ENCODE measurements at places on chromosomes 6 and 20.

DNA sequence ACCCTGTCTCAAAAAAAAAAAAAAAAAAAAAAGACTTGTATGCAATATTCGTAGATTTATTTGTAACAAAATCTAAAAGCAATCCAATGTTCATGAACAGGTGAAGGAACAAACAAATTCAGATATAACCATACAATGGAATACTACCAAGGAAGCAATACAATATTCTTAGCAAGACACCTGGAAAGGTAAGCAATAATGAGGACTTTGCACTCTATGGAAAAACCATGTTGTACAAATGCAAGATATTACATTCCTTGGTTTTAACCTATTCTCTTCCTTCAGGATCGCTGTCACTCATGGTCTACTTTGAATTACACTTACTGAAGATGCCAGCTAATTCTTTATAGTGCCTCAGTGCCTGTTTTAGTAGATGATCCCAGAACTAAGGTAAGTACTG is 14.7 kb upstream of the ADGRF1 start:
- H3K36me3 ChIP-seq: no peaks in the 10 kb centered on the region
- H3K4me1 ChIP-seq: no peaks in the 10 kb centered on the region
- no peak for DNase-seq
- no peaks in the 10 kb centered on the region for H3K27me3 ChIP-seq
- no peak overlapping the region for H3K27ac ChIP-seq

DNA sequence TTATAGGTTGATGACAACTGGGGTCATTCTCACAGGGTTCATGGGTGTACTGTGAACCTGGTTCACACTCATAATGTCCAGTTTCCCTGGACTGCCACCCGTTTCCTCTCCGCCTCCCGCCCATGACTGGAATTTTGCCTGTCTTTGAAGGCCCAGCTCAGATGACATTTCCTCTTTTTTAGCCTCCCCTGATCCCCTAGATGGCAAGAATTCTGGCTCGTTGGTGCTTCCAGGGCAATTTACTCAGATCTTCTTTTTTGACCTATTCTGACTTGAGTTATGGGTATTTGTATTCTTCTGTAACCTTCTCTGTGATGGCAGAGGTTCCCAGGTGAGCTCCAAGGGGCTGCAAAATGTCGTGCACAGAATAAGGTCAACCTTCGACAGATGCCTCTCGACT is 5.7 kb upstream of the CITED2 start:
- no peaks in the 10 kb centered on the region for H3K4me1 ChIP-seq
- no peak overlapping the region for H3K27ac ChIP-seq
- H3K27me3 ChIP-seq: no peaks in the 10 kb centered on the region
- H3K4me3 ChIP-seq: no peak overlapping the region
- no peak for DNase-seq

DNA sequence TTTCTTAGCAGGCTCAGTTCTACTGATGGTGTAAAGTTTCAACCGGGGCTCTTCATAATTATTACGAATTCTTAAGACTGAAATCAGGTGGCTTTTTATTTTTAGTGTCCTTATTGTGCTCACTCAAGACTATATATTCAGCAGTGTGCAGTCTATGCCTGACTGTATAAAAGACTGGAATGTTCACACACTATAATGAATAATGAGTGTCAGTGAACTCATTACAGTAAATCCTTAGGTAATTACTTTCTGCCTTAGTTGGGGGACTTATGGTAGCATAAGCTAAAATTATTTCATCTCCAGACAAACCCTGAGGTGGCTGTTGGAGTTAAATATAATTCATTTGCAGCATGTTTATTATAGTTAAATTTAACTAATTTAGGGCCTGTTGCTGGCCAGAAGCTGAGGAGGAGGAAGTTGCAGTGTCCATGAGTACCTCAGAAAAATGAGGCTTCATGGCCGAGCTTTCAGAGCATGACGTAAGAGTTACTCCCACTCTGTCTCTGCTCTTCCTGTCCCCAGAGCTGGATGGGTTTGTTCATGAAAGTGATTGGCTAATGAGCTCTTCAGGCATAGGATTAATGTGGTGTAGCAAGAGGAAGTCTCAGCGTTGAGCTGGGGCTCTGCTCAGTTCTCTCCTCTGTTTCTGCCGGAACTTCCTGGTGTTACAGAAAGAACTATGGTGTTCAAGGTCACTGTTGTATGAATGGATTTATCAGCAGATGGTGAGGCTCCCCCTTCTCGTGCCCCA is 335.7 kb downstream of the NRN1 start:
- no peak for DNase-seq
- H3K27ac ChIP-seq: no peak overlapping the region
- peaks cover 5% of the 10 kb centered on the region for H3K4me1 ChIP-seq
- H3K27me3 ChIP-seq: no peaks in the 10 kb centered on the region
- H3K36me3 ChIP-seq: no peaks in the 10 kb centered on the region
- no peak overlapping the region for H3K4me3 ChIP-seq

GRCh38 chr20:10007747-10008146 is 27.0 kb upstream of the ANKEF1 start:
- H3K4me1 ChIP-seq: no peaks in the 10 kb centered on the region
- H3K4me3 ChIP-seq: no peak overlapping the region
- H3K36me3 ChIP-seq: no peaks in the 10 kb centered on the region
- no peak for DNase-seq
- no peaks in the 10 kb centered on the region for H3K27me3 ChIP-seq

GRCh38 chr20:51543422-51543788 is 886 bp upstream of the NFATC2 start:
- no peak overlapping the region for H3K27ac ChIP-seq
- H3K27me3 ChIP-seq: no peaks in the 10 kb centered on the region
- H3K4me1 ChIP-seq: peaks cover 34% of the 10 kb centered on the region
- DNase-seq: no peak
- no peak overlapping the region for H3K4me3 ChIP-seq

DNA sequence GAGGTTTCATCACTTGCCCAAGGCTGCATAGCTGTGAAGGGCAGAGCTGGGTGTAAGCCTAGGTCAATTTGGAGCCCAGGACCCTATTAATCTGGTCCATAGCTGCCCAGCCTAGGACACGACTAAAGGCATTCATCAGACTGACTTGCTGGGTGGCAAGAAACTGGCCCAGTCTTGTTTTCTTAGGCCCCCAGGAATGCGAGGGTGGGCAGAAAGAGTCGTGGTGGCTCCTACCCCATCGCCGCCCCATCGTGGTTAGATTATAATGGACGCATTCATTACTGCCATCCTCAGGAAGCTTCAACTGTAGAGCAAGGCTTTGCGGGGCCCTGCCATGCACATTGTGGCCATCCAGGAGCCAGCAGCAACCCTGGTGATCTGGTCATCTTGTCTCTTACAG is 16.1 kb downstream of the DYNLRB1 start:
- peak overlapping the region; percentile 76 for H3K27ac ChIP-seq
- DNase-seq: no peak
- H3K4me1 ChIP-seq: peaks cover 57% of the 10 kb centered on the region
